CD4-positive, alpha-beta T cell (primary cell): ENCODE measurements at places on chromosomes 12 and 14.

GRCh38 chr12:51183816-51184215 is 10.9 kb upstream of the TFCP2 start:
- no peak for DNase-seq
- H3K4me1 ChIP-seq, result no peaks in the 10 kb centered on the region
- no peak overlapping the region for H3K27ac ChIP-seq

- no peaks in the 10 kb centered on the region for H3K4me1 ChIP-seq
- no peaks in the 10 kb centered on the region for H3K36me3 ChIP-seq
- no peak for DNase-seq
These were observed 97.5 kb downstream of the TMX1 start for GRCh38 chr14:51337520-51337919.

- H3K4me1 ChIP-seq, result no peaks in the 10 kb centered on the region
- H3K27me3 ChIP-seq, result no peaks in the 10 kb centered on the region
- DNase-seq, result no peak
- no peak overlapping the region for H3K27ac ChIP-seq
These were observed 166.3 kb upstream of the DAAM1 start for GRCh38 chr14:59022144-59022543.

- peaks cover 23% of the 10 kb centered on the region for H3K4me1 ChIP-seq
- H3K36me3 ChIP-seq, result no peaks in the 10 kb centered on the region
- no peak for DNase-seq
- no peak overlapping the region for H3K4me3 ChIP-seq
These were observed 36.4 kb upstream of the FBRSL1 start for GRCh38 chr12:132453361-132454192.

GRCh38 chr14:50599700-50600444 is 39.9 kb downstream of the ATL1 start:
- H3K27ac ChIP-seq, result no peak overlapping the region
- no peak overlapping the region for H3K4me3 ChIP-seq
- H3K36me3 ChIP-seq, result no peaks in the 10 kb centered on the region
- no peak for DNase-seq
- H3K27me3 ChIP-seq, result no peaks in the 10 kb centered on the region

GRCh38 chr12:45257185-45257930 is 41.5 kb downstream of the ANO6 start:
- peaks cover 9% of the 10 kb centered on the region for H3K4me1 ChIP-seq
- no peak overlapping the region for H3K4me3 ChIP-seq
- H3K36me3 ChIP-seq, result no peaks in the 10 kb centered on the region

- no peak overlapping the region for H3K4me3 ChIP-seq
- H3K4me1 ChIP-seq, result peaks cover 3% of the 10 kb centered on the region
- DNase-seq, result no peak
- no peaks in the 10 kb centered on the region for H3K27me3 ChIP-seq
- H3K36me3 ChIP-seq, result no peaks in the 10 kb centered on the region
- no peak overlapping the region for H3K27ac ChIP-seq
These were observed 26.0 kb upstream of the IL22 start for GRCh38 chr12:68279227-68280054.

GRCh38 chr14:90615517-90616060 is 200.6 kb downstream of the TTC7B start:
- no peak overlapping the region for H3K27ac ChIP-seq
- H3K36me3 ChIP-seq, result no peaks in the 10 kb centered on the region
- no peaks in the 10 kb centered on the region for H3K4me1 ChIP-seq

- no peak overlapping the region for H3K27ac ChIP-seq
- no peak for DNase-seq
- peaks cover 9% of the 10 kb centered on the region for H3K4me1 ChIP-seq
- no peak overlapping the region for H3K4me3 ChIP-seq
These were observed 6.4 kb downstream of the LTBP2 start for GRCh38 chr14:74605531-74606223.

DNA sequence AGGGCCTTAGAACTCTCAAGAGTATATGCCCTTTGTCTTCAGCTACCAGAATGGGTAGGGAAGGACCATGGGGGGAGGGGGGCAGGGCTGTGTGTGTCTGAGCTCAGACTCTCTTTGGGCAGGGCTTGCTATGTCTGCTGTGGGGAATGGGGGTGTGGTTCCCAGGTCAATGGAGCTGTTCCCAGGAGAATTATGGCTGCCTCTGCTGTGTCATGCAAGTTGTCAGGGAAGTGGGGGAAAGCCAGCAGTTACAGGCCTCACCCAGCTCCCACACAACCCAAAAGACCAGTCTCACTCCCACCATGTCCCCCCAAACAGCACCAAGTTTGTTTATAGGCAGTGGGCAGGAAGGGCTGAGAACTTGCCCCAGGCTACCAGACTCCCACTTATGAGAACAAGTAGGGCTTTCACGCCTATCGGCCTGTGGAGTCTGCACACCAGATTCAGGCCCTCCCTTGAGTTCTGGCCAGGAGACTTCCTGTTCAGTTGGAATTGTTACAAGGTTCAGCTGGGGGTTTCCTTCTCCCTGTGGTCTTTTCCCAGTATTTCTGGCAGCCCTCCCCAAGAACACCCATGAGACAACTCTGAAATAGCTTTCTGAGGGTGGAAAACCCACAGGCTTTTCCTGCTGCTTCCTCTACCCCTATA is 6.1 kb upstream of the SERPINA11 start:
- no peak overlapping the region for H3K4me3 ChIP-seq
- no peaks in the 10 kb centered on the region for H3K36me3 ChIP-seq
- no peaks in the 10 kb centered on the region for H3K27me3 ChIP-seq
- no peak for DNase-seq
- no peak overlapping the region for H3K27ac ChIP-seq

DNA sequence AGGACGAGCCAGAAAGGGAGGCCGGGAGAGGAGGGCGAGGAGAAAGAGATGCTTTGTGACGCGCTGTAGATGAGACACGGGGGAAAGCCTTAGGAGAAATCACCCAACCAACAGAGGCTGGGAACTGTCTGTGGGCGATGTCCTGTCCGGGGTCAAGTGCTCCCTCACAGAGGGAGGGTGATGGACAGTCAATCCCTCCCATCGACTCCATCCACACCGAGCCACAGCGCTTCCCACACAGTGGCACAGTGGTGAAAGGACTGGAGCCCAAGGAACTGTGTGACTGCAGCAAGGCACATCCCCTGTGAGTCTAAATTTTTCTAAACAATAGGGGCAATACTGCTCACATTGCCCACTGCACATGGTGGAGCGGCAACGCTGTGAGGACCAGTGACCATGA is 89.1 kb downstream of the TTC7B start:
- H3K4me1 ChIP-seq, result no peaks in the 10 kb centered on the region
- H3K36me3 ChIP-seq, result no peaks in the 10 kb centered on the region

GRCh38 chr14:20774258-20774824 is 6.1 kb downstream of the EDDM3B start:
- H3K36me3 ChIP-seq, result no peaks in the 10 kb centered on the region
- DNase-seq, result no peak
- no peaks in the 10 kb centered on the region for H3K27me3 ChIP-seq
- H3K4me1 ChIP-seq, result no peaks in the 10 kb centered on the region

GRCh38 chr12:46562625-46563225 is 190.2 kb upstream of the SLC38A2 start:
- H3K27me3 ChIP-seq, result no peaks in the 10 kb centered on the region
- DNase-seq, result no peak
- H3K4me1 ChIP-seq, result no peaks in the 10 kb centered on the region
- no peak overlapping the region for H3K4me3 ChIP-seq

DNA sequence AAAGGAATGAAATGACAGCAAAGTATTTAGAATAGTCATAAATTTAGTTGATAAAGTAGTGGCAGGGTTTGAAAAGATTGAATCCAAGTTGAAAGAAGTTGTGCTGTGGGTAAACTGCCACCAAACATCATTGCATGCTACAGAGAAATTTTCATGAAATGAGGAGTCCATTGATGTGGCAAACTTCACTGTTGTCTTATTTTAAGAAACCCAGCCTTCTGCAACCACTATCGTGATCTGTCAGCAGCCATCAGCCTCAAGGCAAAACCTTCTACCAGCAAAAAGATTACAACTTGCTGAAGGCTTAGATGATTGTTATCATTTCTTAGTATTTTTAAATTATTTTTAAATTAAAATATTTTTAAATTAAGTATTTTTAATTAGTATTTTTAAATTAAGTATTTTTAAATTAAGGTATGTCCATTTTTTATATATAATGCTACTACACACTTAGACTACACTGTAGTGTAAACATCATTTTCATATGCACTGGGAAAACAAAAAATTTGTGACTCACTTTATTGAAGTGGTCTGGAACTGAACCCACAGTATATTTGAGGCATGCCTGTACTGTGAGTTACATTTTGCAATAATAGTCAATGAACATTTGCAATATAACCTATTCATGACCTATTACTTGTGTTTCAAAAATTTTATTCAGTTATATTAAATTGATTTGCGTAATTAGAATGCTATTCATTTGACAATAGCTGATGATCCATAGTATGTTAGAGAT is 67.2 kb upstream of the SYT1 start:
- H3K36me3 ChIP-seq, result no peaks in the 10 kb centered on the region
- DNase-seq, result no peak
- H3K4me1 ChIP-seq, result no peaks in the 10 kb centered on the region
- H3K27me3 ChIP-seq, result no peaks in the 10 kb centered on the region

GRCh38 chr12:25557830-25558436 is 4.8 kb upstream of the LMNTD1 start:
- no peaks in the 10 kb centered on the region for H3K36me3 ChIP-seq
- DNase-seq, result no peak
- no peak overlapping the region for H3K27ac ChIP-seq
- H3K4me3 ChIP-seq, result no peak overlapping the region
- H3K4me1 ChIP-seq, result no peaks in the 10 kb centered on the region

- no peaks in the 10 kb centered on the region for H3K36me3 ChIP-seq
- no peak overlapping the region for H3K4me3 ChIP-seq
- DNase-seq, result no peak
- no peaks in the 10 kb centered on the region for H3K27me3 ChIP-seq
- no peaks in the 10 kb centered on the region for H3K4me1 ChIP-seq
These were observed 135.5 kb downstream of the CRADD start for GRCh38 chr12:93812626-93813025.

DNA sequence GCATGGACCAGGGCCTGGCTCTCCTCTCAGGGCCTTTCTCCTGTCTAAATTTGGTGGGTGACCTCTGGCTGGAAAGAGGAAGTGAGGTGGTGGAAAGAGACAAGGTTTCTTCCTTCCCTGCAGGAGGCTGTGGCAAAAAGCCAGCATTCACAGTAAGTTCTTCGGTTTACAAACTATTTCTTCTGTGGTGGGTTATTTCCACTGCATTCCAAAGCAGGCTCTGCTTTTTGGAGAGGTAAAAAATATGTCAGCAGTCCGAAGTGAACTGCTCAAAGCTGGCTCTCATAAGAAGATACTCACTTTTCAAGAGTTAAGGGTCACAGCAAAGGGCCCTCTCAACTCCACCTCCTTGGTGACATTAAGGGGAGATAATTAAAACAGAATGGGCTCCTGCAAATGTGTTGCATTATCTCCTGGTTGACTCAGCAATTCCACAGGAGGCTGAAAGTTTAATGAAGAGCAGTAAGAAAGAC is 48.9 kb upstream of the POC1B start:
- no peaks in the 10 kb centered on the region for H3K27me3 ChIP-seq
- no peak for DNase-seq
- no peak overlapping the region for H3K4me3 ChIP-seq
- H3K4me1 ChIP-seq, result no peaks in the 10 kb centered on the region

DNA sequence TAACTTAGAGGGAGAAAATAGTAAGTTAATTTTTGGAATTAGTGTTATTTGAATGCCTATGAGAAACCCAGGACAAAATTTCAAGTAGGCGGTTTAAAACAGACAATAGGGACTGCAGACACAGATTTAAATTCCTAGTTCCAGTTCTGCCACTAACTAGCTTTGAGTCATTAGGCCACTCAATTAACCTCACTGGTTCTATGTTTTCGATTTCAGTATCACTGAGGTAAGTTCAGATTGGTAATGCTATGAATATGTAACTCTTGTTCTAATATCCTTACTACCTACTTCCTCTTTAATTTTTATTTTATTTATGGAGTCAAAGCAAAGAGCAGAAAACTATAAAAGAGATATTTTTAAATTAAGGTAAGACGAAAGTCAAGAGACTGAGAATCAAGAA is 52.6 kb downstream of the GALC start:
- H3K27me3 ChIP-seq, result no peaks in the 10 kb centered on the region
- peaks cover 54% of the 10 kb centered on the region for H3K36me3 ChIP-seq
- no peaks in the 10 kb centered on the region for H3K4me1 ChIP-seq
- no peak overlapping the region for H3K4me3 ChIP-seq
- no peak overlapping the region for H3K27ac ChIP-seq

GRCh38 chr12:1830401-1830845 is 10.1 kb downstream of the LRTM2 start:
- no peaks in the 10 kb centered on the region for H3K4me1 ChIP-seq
- no peak overlapping the region for H3K4me3 ChIP-seq
- H3K27me3 ChIP-seq, result peaks cover 14% of the 10 kb centered on the region
- DNase-seq, result no peak
- H3K36me3 ChIP-seq, result no peaks in the 10 kb centered on the region

DNA sequence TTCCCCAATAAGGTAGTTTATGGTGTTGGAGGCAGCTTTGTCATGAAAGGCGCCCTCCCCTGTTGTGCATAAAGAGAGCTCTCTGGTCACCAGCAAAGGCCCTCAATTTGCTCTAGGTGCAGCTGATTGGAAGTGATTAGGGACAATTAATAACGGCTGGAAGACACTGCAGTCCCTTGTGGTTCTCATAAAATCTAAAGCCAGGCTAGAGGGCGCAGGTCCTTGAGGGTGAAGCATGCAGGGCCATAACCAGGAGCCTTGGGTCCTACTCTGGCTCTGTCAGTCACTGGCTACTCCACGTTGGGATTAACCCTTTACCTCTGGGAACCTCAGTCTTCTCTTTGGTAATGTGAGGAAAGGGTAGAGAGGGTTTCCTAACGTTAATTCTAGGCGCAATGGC is 1.9 kb downstream of the DAAM1 start:
- H3K4me3 ChIP-seq, result peak overlapping the region; percentile 83
- no peaks in the 10 kb centered on the region for H3K36me3 ChIP-seq
- H3K4me1 ChIP-seq, result peaks cover 20% of the 10 kb centered on the region
- H3K27me3 ChIP-seq, result no peaks in the 10 kb centered on the region

DNA sequence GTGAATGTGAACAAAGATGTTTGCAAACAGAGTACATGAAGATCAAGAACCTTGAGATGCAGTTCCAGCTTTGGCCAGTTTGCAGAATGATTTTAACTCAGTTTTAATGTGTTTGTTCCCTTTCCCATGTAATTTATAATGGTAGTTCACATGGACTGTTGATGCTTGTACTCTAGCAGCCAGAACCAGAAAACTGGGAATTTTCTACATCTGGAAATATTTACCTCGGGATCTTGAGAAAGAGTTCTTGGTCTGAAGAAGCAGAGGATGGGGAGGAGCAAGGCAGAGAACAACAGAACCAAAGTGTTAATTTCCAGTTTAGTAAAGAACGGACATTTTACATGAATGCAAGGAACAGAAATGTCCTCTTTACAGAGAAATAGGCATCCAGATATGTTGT is 37.0 kb upstream of the PMCH start:
- H3K4me1 ChIP-seq, result no peaks in the 10 kb centered on the region
- no peaks in the 10 kb centered on the region for H3K36me3 ChIP-seq
- no peak for DNase-seq
- no peak overlapping the region for H3K4me3 ChIP-seq
- H3K27ac ChIP-seq, result no peak overlapping the region

DNA sequence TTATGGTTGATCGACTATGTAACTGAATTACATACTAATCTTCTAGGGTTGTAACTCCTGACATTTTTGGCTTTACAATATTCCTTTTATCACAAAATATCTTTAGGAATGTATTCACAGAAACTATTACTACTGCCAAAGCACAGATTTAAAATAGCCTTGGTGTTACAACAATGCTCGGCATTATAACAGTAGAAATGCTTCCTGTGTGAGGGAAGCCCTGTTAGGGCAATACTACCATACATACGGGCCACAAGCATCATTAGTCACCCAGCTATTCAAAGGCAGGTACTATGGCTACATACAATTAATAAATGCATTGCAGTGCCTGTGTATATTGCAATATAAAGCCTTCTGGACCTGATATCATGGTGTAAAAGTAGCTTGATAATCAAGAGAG is 517.8 kb downstream of the C12orf50 start:
- H3K4me3 ChIP-seq, result no peak overlapping the region
- DNase-seq, result no peak
- no peaks in the 10 kb centered on the region for H3K4me1 ChIP-seq
